ENCODE measurements at places on chromosomes 5 and 9.

- DNase-seq = no peak
These were observed 170.1 kb downstream of the CDH10 start for GRCh38 chr5:24474685-24475084.

- DNase-seq = no peak
These were observed 4.2 kb downstream of the DAB2 start for GRCh38 chr5:39420482-39421145.

DNA sequence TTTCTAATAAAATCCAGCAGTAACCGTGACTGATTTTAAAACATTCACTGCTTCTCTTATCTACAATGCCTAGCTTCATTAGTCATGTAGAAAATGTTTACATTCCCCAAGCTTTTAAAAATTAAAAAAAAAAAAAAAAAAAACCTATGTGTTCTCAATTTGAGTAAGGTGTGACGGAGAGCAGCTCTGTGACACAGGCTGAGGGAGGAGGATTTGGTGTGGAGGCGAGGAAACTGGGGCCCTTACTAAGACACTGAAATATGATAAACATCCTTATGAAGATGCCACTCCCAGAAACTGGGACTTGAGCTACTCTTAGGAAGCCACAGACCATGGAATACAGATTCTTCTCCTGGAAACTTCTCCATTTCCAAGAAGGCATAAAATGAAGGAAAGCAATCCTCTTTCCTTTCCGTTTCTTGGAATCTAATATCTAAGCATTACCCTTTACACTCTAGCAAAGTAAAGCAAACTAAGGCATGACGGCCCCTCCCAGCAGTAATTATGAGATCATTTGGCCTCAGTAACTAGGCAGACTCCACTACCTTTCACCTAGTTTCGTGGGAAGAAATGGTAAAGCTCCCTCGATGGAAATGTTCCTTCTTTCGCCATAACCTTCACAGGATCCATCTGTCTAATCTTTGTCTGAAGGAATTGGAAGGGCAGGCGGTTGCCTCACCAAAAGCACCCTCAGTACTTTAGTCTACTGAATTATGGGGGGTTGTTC, 23.5 kb downstream of the GRAMD2B start:
- DNase-seq = no peak

GRCh38 chr5:130112246-130112645, 208.0 kb downstream of the CHSY3 start:
- no peak for DNase-seq

DNA sequence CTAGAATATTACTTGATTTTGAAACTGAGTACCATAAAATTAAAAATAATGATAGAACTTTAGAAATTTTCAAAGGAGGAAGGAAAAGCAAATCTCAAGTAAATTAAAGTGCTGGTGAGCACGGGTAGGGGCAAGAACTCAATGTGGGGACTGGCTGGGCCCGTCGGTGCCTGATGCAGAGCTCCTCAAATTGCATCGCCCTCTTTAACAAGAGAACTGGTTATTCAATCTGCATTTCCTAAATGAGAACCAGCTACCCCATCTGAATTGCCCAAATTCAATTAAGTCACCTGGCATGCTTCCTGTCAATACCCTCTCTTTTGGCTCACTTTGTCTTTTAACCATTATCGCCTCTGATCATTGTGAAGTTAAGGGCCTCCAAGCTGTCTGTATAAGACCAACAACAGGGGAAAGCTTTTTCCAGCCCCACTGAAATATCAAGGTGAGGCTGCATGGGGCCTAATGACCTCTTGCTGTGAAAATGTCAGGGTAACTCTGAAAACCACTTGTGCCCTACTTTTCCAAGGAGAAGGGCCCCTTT, 316.7 kb downstream of the SLIT3 start:
- no peak for DNase-seq

DNA sequence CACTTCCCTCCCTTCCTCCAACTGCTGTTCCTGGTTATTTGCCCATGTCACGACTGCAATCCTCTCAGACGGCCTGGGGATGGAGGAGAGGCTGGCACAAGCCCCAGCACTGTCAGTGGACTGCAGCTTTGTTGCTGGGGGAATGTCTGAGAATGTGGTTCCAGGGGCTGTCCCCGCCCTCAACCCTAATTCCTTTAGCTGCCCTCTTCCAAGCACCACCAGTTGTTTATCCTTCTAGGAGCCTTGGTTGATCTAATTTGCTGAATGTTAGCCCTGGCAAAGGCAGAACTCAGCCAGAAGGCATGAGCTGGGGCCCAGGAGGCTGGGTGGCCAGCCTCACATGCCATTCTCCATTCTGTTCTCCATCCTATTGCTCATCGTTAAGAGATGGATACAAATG, 51.6 kb downstream of the ADAM19 start:
- DNase-seq = no peak

- DNase-seq = no peak
These were observed 5.0 kb downstream of the CDC42SE2 start for GRCh38 chr5:131268758-131269370.

- no peak for DNase-seq
These were observed 476.6 kb upstream of the TNC start for GRCh38 chr9:115594557-115594956.

DNA sequence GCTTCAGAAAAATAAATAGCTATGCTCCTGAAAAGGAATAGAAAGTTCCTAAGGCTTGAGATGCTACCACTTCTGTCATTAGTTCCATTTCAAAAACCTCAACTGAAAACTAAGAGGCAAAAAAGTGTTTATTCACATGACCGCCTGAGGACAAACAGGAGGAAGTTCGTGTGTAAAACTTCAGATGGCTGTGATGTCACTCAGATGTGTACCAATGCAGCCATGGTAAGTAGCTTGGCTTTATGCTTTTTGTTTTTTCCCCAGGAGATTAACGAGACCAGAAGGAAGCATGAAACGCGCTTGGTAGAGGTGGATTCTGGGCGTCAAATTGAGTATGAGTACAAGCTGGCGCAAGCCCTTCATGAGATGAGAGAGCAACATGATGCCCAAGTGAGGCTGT, 33.0 kb downstream of the LMNB1 start:
- DNase-seq = no peak

DNA sequence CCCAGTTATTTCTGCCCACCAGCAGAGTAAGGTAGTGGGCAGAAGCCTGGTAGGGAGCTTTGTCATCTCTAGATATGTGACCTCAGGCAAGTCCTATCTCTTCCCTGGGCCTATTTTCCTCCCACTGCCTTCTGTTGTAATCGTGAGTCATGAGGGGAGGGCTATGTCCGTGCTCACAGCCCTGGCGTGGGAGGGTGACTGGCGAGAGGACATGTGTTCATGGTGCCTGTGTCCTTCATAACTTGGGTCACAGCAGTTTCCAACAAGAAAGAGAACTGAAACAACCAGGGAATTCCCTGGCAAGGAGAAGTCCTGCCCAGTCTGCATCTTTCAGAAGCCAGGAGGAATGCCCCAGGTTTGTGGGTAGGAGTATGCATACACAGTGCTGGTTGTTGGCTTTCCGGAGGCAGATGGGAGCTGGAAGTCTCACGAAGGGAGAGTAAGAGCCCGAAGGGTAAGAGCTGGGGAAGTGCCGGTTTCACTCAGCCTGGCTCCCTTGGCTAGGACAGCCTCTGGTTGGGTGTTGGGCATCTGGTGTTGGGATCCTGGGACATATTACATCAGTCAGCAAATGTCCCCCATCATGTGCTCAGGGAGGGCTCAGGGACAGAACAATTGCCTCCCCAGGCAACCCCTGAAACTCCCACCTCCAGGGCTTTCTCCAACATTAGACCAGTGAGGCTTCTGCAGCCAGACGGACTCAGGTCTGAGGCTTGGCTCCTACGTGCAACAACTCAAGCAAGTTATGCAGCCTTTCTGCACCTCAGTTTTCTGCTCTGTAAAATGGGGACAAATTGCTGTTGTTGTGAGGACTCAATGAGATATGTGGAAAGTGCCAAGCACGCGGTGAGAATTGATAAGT, 4.3 kb upstream of the TIFAB start:
- no peak for DNase-seq

DNA sequence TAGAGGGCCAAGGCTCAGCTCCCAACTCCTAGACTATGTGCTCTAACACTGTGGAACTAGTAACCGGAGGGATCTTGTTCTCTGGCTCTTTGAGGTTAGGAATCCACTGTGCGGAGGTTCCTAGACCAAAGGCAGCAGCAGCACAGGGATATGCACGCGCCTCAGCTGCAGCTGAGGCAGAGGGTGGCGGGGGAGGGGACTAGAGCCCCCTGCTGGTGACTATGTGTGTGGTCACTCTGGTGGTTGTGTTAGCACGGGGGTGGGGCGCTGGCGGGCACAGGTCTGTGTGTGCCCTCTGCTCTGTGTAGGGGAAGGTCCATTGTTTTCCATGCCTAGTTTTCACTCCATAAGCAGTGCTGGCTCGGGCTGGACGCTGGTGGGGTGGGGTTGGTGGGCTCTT, 458.0 kb upstream of the IZUMO3 start:
- DNase-seq = no peak

GRCh38 chr9:108033976-108034964, 544.7 kb upstream of the KLF4 start:
- no peak for DNase-seq

GRCh38 chr9:102124465-102124864, 386.0 kb upstream of the GRIN3A start:
- DNase-seq = no peak

- no peak for DNase-seq
These were observed 54.1 kb downstream of the ZNF608 start for GRCh38 chr5:124692324-124692723.

- no peak for DNase-seq
These were observed 1079.9 kb upstream of the C9orf72 start for GRCh38 chr9:28653216-28653615.

DNA sequence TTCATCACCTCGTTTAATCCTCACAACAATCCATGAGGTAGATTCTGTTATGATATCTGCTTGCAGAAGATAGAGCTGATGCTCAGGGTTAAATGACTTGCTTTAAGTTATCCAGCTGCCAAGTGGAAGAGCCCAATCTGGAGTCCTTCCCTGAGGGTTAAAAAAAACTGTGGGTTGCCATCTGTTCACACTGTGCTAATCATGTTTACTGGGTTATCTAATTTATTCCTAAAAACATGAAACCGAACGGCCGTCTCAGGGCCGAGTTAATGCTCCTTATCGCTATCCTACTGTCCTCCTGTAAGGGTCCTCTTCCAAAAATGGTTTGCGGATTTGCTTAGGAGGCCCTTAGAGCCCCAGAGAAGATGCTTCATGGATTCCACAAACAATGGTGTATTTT, 153.3 kb downstream of the YIPF5 start:
- peak; percentile 82 for DNase-seq

DNA sequence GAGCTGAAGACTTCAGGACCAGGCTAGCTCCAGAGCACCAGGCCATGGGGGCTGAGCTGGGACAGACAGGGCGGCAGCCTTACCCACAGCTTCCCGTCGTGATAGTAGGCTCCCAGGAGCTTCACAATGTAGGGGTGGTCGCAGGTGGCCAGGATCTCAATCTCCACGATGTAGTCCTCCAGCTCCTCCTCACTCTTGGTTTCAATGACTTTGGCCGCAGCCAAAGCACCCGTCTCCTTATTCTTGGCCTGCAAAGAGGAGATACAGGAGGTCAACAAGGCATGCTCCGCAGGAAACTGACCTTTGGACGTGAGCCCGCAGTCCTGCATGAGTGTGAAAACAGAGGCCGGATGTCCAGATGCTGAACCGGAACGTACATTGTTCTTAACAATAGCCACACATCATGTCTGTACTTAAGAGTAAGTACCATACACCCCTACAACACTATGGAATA, 31.5 kb downstream of the STK10 start:
- no peak for DNase-seq

GRCh38 chr9:35737143-35737542, 4.7 kb downstream of the CREB3 start:
- no peak for DNase-seq

DNA sequence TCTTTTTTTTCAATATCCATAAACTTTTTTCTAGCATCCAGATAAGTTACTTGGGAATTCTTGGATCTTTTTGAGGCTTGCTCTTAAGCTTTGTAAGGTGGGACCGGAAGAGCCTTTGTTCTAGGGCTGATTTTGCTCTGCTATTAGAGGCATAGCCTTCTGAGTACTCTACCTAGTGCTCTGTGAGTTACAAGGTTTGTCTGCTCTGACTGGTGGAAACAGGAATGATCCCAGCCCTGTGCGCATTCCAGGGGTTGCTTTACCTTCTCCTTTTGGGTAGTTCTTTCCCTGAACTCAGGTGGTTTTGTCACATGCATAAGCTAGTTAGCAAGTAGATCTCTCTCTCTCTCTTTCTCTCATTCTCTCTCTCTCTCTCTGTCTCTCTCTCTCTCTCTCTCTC, 180.8 kb upstream of the PCSK5 start:
- no peak for DNase-seq

DNA sequence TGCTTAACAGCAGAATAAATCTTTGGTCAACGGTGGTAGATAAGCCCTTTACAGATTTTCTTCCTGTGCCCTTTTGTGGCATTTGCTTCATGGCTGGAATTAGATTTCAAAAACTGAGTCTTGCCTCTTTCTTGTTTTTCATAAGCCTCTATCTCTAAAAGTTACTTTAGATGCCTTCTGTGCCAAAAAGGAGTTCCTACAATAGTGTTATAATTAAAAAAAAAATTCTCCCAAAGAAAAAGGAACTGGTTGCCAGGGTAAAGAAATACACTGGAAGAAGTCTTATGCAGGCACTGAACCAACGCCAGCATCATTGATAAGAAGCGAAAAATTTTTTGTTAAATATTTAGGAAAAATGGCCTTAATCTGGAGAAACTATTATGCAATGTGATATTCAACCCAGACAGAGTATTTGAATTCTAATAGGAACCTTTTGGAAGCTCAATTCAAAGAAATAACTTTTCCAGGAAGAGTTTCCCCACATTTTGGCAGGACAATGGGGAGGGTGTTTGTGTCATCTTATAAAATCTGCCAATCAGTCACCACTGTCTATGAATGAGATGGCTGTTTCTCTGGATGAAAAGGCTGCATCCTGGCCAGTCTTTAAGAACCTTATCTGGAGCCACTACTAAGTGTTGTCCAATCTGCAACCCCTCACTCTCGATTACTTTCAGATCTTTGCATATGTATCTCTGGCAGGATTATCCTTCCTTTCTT, 608.1 kb downstream of the PDE4D start:
- DNase-seq = no peak

GRCh38 chr9:94919376-94920098, 193.0 kb downstream of the AOPEP start:
- no peak for DNase-seq

All from NCI-H524 treated with DMSO at 0.1 percent for 48 hours (cell line).